Tibial artery (tissue), 4 donors: ENCODE measurements at places on chromosomes 7 and 10.

DNA sequence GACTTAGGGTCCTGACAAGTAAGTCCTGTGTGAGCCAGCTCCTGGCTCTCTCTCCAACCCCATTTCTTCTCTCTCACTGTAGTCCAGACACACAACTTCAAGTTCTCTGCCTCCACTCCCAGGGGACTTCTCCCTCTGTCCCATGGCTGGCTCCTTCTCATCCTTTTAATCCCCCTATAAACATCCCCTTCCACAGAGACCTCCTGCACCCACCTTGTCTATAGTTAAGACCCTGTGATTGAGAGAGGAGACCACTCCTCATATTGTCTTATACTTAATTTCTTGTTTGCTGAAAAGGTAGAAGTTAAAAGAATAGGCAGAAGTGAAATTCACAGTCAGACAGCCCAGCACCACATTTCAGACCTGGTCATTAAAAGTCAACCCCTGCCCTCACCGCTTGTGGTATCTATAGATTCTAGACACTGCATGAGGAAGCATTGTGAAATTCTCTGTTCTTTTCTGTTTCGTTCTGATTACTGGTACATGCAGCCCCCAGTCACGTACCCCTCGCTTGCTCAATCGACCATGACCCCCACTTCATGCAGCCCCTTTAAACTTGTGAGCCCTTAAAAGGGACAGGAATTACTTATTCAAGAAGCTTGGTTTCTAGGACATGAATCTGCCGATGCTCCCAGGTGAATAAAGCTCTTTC, 125.6 kb upstream of the FRMD4A start:
- DNase-seq: no peak

DNA sequence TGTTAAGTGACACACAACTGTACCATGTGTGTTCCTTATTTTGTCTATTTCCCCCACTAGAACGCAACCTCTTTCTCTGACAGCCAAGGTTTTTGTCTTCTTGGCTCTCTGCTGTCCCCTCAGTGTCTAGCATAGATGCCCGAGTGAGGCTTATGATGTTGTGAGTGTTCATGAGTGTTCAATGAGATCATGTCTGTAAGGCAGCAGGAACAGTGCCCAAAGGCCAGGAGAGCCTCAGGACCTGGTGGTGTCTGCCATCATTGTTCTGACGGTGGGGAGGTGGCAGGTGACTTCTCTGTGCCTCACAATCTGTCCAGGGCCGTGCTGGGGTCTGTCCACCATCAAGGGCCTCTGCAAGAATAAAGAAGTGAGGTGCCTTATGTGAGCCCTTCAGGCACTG, 66.5 kb downstream of the JCAD start:
- DNase-seq: no peak

DNA sequence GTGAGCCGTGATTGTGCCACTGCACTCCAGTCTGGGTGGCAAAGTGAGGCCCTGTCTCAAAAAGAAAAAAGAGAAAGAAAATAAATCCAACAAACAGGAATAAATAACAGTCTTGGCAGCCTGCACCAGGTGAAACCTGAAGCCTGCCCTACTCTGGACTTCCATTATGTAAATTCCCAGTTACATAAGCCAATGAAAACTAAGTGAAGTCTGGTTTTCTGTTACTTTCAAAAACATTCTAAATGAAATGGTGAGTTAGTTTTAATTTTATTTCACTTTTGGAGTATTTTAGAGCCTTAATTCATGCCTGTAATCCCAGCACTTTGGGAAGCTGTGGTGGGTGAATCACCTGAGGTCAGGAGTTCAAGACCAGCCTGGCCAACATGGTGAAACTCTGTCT, 22.5 kb upstream of the HIBADH start:
- no peak for DNase-seq

- no peak for DNase-seq
Observed at GRCh38 chr7:70520611-70521010, 611.3 kb upstream of the GALNT17 start.
